Effector memory CD4-positive, alpha-beta T cell (primary cell): ENCODE measurements at places on chromosomes 7 and 10.

- DNase-seq, result no peak
Measured at GRCh38 chr7:47912332-47912731, 35.9 kb downstream of the PKD1L1 start.

DNA sequence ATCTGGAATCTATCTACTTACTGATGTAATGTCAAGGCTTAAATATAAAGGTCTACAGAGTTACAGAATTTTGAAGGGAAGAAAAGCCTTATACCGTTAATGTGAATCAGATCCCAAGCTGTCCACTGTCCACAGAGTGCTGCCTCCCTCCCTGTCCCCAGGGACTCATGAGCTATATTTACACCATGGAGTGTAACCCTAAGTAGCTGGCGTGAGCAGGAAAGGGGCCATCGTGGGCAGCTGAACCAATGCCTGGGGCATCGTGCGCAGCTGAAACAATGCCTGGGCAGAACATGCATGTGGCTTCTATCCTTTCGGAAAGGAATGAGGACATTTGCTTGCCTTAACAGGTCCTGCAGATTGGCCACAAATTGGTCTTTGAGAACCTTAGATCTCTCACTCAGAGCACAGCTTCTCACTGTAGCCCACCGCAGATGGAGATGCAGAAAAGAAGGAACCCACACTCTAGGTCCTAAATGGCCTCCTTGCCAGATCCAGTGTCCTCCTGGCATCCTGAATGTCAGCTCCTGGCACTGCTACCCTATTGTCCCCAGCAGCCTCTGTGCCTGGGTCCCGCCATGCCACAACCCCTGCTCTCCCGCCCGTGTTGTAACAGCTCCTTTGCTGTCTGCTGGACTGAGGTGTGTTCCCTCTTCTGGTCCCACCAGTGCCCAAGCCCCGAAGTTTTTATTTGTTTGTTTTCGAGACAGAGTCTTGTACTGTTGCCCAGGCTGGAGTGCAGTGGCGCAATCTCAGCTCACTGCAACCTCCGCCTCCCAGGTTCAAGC lies 30.3 kb downstream of the CCDC3 start:
- no peak for DNase-seq

GRCh38 chr10:8389630-8390029 lies 335.1 kb downstream of the GATA3 start:
- no peak for DNase-seq

DNA sequence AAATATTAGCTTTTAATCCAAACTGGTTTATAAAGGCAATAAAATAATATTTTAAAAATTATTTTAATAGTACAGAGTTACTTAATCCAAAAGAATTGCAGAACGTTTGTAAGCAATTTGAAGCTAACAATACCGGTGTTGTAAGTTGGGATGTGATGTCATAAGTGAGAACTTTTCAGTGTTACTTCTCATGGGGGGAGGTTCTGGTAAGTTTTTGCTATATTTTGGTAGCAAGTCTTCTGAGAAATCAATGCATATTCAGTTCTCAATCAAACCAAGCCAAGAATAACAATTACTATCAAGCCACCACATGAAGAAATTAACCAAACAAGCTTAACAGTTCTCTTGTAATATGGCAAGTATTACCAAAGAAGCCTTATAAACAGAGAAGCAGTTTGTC lies 147.1 kb upstream of the ASAH2 start:
- no peak for DNase-seq

- no peak for DNase-seq
Measured at GRCh38 chr7:98360221-98361130, 40.4 kb downstream of the BAIAP2L1 start.

DNA sequence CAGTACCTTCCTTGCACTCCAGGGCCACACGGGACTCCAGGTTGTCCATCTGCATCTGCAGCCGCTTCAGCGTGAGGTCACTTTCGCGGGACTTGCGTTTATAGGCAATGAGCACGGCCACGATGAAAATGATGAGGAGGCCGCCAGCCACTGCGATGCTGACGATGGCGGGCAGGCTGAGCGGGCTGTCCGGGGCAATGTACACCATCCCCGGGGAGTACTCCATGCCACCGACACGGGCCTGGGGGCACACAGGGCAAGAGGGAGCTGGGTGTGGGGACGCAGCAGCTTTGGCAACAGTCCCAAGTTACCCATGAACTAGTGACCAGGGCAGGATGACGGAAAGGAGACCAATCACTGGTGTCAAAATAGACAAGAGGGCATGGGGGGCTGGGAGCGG lies 396.6 kb downstream of the PLXNA4 start:
- no peak for DNase-seq

DNA sequence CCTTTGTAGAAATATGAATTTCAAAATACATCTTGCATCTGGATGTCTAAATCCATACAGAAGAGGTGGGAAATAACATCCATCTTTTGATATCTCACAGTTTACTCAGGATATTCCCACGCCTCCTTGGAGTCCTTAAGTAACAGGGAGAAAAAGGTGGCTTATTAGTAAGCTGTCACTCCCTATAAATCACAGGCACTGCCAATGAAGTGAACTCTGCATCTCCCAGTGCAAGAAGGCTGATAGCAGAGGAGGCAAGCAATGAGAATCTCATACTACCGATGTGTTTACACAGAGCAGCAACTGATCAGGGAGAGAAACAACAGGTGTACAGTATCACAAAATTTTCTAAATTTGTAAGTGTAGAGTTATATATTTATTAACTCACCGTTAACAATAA lies 551.8 kb downstream of the NXPH1 start:
- DNase-seq, result no peak

DNA sequence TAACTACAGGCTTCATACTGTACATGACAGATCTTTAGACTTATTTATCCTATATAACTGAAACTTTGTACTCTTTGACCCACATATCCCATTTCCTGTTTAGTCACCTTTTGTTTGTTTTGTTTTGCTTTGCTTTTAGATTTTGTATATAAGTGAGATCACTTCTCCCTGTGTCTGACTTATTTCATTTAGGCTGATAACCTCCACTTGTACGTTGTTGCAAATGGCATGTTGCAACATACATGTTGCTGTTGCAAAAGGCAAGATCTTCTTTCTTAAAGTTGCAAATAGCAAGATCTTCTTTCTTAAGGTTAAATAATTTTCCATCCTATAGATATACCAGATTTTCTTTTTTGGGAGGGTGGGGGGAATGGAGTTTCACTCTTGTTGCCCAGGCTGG lies 341.5 kb downstream of the OTUD1 start:
- DNase-seq, result no peak

DNA sequence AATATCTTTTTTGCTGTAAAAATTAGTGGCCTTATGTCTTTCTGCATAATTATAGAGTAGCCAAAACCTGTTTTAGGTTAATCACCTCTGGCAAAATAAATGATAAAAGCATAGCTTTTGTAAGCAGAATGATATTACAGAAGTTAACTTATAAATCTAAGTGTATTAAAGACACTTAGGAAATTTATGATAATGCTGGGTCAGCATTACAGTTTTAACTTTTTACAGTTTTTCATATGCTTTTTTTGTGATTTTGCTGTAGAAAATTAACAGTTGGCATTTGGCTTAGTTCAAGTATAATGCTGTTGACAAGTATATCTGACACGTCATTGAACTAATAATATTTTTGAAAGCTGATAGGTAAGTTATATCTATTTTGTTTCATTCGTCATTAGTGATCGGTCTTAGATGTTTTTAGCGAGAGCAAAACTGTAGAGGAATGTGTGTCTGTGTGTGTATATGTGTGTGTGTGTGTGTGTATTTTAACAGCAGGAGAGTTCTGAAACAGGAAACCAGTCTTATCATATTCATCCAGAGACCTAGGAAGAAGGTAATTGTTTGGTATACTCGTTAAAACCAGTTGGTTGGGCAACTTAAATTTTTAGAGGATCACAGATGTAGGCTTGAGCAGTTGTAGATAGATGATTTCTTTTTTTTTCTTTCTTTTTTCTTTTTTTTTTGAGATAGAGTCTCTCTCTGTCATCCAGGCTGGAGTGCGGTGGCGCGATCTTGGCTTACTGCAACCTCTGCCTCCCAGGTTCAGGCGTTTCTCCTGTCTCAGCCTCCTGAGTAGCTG lies 15.4 kb downstream of the PTEN start:
- DNase-seq, result no peak

DNA sequence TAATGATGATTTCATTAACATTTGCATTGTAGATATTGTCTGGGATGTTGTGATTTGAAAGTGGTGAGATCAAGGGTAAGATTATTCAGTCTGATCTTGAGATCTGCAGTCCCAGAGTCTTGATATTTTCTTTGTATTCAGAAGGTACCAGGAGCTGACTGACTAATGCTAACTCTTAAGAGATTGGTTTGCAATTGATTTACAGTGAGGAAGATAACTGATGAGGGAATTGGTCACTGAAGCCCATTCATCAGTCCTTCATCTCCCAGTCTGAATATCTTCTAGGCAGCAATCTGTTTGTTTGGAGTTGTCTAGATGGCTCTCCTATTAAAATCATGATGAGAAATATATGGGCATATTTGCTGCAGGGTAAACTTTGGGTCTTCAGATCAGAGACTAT lies 473.7 kb downstream of the ARL4A start:
- DNase-seq, result no peak

GRCh38 chr10:94383530-94383929 lies 18.8 kb upstream of the TBC1D12 start:
- no peak for DNase-seq

GRCh38 chr7:42065942-42066341 lies 171.1 kb downstream of the GLI3 start:
- no peak for DNase-seq

DNA sequence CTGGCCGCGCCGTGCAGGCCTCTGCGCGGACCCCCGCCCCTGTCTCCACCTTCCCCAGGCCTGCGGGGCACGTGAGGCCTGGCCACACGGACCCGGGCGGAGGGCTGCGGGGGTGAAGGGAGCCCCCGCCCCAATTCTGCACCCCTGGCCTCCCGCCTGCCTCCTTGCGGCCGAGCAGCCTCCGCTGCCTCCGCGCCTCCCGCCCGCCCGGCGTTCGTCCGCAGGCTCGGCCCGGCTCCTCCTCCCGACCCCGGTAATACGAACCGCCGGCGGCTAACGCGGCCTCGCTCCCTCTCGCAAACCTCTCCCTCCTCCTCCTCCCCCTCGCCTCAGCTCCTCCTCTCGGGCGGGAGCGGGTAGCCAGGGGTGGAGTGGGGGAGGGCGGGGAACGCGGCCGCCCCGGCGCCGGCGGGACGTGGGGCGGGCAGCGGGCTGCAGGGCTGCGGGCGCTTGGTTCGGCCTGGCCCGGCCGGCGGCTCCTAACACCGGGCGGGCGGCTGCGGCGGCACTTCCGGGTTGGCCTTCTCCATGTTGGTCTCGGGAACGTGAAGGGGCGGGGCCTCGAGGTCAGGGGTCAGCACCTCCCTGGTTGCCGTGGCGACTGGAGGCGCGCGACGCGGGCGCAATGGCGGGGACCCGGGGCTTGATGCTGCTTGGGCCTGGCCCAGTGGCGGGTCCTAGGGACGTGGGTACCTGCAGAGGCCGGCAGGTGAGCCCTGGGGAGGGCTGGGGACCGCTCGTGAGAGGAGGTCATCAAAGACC lies at the start of gene RAB11FIP2:
RAB11FIP2 (minus strand) TSS at position 547 of the 762 bp plus-strand sequence. CDS start 778 bp downstream, outside the sequence.
- DNase-seq, result peak; percentile 94

- no peak for DNase-seq
Measured at GRCh38 chr7:2990949-2991470, 52.7 kb downstream of the CARD11 start.

DNA sequence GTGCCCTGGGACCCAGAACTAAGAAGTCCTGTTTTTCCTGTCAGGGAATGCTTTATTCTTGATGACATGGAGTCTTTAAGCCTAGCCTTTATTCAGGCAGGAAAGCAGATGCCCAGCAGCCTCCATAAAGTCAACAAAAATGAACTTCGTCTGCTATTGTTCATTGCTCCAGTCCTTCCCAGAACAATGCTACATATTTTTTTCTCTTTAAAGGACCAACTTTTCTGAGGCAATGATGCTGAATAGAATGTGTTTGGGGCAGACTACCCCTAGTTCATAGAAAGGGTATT lies 47.6 kb upstream of the PDCD4 start:
- no peak for DNase-seq

- DNase-seq, result no peak
Measured at GRCh38 chr10:74096777-74097176, 53.9 kb downstream of the AP3M1 start.

- DNase-seq, result no peak
Measured at GRCh38 chr7:1193593-1194424, 33.8 kb upstream of the ZFAND2A start.

DNA sequence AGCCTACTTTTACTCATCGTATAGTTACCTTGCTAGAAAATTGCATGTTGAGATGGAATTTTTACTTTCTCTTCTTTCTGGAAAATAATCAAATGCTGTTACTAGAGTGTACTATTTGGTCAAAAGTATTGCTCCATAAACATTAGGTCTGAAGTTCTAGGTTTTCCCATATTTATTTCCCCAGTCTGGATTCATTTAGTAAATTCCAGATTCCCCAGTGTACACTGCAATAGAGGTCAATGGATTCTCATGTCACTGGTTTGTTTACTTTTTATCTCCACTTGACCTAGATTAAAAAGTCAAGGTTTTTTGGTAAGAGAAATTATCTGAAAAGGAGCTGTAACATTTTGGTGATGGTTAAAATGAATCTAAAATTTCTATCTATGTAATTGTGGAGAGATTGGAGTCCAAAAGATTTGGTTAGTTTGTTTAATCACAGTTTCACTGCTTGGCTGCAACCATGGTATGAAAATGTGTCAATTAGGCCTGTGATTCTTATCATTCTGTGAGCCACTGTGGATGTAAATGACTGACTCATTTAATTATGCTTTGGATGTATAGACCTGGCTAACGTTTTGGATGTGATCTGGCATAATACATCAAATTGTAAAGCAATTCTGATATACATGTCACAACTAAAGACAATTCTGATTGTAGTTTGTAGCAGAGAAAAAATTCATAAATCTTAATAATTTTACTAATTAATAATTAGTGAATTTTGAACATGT lies 32.7 kb upstream of the STEAP4 start:
- DNase-seq, result no peak
